ENCODE measurements at places on chromosomes 4 and X. TPM values are rescaled to one million over a fixed set of nuclear protein-coding genes. Genes with fewer than 3 reads are reported as not detected.

Gene KIAA1210
- total RNA-seq = not detected

Gene AKAP14
- not detected for total RNA-seq

Gene PAGE4
- not detected for total RNA-seq

Gene IBSP
- total RNA-seq = not detected

Gene MMRN1
- total RNA-seq = 0.17 TPM

Gene EBP
- 380 TPM for total RNA-seq

Gene ERVMER34-1
- not detected for total RNA-seq

Gene HTN3
- not detected for total RNA-seq

Gene RS1
- total RNA-seq = not detected

Gene NWD2
- total RNA-seq = not detected

Gene CLCN4
- not detected for total RNA-seq

Gene GSX2
- not detected for total RNA-seq

Gene HERC5
- total RNA-seq = 5.8 TPM

Gene HTR2C
- total RNA-seq = not detected

Gene GAGE13
- not detected for total RNA-seq

Gene PORCN
- 31.0 TPM for total RNA-seq

Gene CPZ
- total RNA-seq = not detected

Gene USP17L11
- total RNA-seq = not detected

Gene AKAP4
- not detected for total RNA-seq

Gene CRLF2
- total RNA-seq = not detected

Gene ERCC6L
- total RNA-seq = 10.8 TPM

Gene MAML3
- 0.40 TPM for total RNA-seq

Gene CAPN6
- not detected for total RNA-seq

Gene UGT2B7
- not detected for total RNA-seq

Gene CABS1
- not detected for total RNA-seq

Gene GIMD1
- total RNA-seq = not detected

Gene PAGE1
- not detected for total RNA-seq

Gene FAM241A
- 16.0 TPM for total RNA-seq

Gene GDPD2
- total RNA-seq = 0.17 TPM

Gene SSX3
- total RNA-seq = not detected

Gene SORCS2
- 0.17 TPM for total RNA-seq

Gene GLRB
- not detected for total RNA-seq

Gene CT45A10
- not detected for total RNA-seq

Gene SRPK3
- not detected for total RNA-seq

Gene CDKL5
- total RNA-seq = 1.5 TPM

Gene TGIF2LX
- total RNA-seq = not detected

Gene C1QTNF7
- total RNA-seq = not detected

Gene CXCR3
- total RNA-seq = 2.7 TPM

Gene SSX1
- total RNA-seq = not detected

Gene PRKG2
- 0.33 TPM for total RNA-seq

Gene CFI
- total RNA-seq = not detected

Gene RAB9B
- total RNA-seq = 0.22 TPM

Gene CCDC120
- total RNA-seq = 9.0 TPM

Gene HPGDS
- total RNA-seq = 1.5 TPM

Gene AMBN
- not detected for total RNA-seq

Gene CDX4
- total RNA-seq = not detected

Gene SLC25A53
- total RNA-seq = 10.3 TPM

Gene GYPE
- 2.9 TPM for total RNA-seq

Gene SATL1
- not detected for total RNA-seq

Gene YIPF6
- 24.2 TPM for total RNA-seq

Gene NPNT
- total RNA-seq = not detected

Gene NHS
- total RNA-seq = 0.14 TPM

Gene DOK7
- total RNA-seq = not detected

Gene DDIT4L
- total RNA-seq = 1.8 TPM

Gene GAGE12F
- total RNA-seq = not detected

Measured in natural killer cell treated with Interleukin-12 subunit alpha and Interleukin-12 subunit beta and Interleukin-15 and Interleukin-18, amount 100 ng/mL, for 72 hours (primary cell).